ENCODE measurements at places on chromosomes 1 and 21.

DNA sequence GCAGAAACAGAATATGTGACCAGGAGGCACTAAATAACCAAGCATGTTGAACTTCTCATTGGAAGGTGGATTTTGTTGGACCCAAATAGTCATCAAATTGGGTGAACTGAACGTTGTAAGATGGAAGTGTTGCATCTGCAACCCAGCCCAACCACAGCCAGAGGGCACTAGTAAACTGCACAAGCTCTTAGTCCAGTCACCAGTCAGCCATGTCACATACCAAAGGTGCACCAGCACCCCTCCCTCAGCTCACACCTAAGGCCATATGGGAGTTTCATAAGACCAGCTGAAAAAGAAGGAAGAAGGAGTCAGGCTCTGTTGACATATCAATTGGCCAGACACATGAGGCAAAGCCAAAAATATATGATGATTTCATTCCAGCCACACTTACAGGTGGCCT lies 481.7 kb upstream of the NR5A2 start:
- DNase-seq = no peak

DNA sequence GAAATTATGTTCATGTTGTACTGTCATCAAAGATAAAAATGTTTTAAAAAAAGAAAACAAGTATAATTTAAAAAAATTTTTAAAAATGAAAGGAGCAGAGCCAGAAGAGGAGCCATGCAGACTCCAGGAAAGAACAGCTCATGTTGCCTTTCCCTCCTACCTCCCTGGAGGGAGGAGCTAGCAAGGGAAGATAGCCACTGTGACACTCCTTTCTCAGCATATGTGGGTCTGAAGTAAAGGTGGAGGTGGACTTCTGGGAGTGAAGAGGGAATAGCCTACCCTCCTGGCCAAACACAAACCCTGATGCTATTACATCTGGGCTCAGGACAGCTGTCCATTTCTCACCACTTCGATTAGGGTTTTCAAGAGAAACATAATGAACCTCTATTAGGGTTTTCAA lies 54.2 kb downstream of the SLC2A1 start:
- DNase-seq = no peak

DNA sequence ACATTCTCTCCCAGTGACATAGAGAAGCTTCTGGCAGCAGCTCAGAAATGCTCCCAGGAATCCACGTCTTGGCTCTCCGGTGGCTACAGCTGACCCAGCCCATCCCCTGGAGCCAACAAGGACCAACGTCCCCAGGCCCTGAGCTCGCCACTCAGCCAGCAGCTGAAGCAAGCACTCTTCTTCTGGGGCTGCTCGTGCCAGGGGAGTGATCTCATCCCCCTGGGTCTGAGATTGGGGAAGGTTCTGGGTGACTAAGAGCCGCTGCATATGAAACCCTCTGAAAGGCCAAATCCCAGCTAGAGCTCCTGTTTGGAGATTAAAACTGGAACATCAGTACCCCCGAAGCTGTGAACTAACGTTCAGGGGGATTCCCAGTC lies 487.9 kb downstream of the NPHP4 start:
- DNase-seq = no peak

DNA sequence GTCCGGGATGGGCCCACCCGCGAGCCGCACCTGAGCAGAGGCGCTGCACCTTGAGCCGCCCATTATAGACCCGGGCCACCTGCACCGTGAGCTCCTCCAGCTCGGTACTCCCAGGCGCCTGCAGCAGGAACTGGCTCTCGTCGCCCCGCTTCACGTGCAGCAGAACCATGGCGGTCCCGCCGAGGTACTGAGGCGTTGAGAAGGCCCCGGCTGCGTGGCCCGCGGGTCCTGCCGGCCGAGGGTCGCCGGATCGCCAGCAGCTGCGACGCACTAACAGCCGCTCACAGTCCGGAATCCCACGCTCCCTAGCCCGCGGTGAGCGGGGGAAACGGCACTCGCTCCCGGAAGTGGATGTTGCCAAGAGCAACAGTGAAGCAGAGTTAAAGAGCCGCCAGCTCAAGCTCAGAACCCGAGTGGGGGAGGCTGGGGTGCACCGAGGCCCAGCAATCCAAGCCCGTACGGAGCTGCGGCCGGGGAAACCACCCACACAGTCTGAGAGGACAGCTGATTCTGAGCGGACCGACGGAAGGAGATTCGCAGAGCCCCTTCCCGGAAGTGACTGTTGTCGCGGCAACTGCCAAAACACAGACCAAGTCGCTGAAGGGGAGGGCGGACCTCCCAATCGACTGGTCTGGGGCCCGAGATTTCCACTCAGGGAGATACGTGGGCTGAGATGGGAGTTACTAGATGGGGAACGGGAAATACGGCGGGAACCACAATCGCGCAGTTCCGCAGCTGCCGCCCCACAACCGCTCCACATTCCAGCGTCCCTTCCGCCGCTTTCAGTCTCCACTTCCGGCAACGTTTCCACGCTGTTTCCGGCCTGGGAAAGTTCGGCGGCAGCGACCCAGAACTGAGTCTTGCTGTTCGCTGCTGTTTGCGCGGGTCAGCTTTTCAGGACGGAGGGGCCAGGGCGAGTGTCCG lies at the start of gene CFAP298:
CFAP298 (minus strand) TSS at position 303 of the 924 bp plus-strand sequence; CDS start at position 169, 134 bp downstream.
- DNase-seq = peak; percentile 92

DNA sequence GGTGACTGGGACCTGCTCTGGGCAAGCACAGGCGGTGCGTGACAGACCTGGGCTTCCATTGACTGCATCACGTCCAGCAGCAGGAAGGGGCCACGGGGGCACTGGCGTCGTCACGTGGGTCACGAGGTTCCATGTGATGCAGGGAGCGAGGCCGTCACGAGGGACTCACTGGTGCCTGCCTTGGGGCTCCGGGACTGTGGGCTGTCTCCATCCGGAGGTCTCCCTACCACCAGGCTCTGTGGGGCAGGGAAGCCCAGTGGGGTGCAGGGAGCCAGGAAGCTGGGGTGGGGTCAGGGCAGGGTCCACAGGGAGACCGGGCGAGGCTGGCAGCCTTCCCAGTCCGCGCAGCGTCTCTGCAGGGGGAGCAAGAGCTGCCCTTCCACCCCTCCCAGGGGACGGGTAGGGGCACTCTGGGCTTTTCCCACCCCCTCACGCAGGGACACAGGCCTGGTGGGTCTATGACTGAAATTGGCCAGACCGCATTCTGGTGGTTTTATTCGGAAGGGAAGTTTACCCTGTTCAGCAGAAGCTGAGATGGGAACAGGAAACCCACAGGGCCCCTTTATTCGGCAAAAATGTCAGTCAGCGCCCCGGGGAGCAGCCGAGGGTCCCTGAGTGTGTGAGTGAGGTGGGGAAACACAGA lies 416 bp upstream of the TNFRSF14 start:
- peak; percentile 81 for DNase-seq

DNA sequence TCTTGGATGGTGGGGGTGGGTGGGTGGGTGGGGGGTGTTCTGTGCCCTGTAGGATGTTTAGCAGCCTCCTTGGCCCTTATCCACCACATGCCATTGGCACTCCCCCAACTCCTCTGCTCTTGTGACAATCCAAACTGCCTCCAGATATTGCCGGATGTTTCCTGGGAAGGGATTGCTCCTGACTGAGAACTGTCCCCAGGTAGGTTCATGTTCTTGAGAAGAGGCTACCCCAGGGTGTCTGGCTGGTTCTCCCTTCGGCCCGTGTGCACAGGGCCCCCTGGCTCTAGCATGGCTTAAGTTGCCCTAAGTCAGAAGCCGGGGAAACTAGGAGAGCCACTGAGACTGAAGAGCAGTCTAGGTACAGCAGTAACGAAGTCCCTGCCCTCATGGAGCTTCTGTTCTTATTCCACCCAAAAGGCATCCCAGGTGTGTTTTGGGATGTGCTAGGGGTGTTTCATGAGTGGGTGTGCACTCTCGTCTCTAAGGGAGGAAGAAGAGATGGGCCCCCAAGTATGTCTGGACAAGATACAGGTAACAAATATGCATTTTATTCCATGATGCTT lies 19.8 kb upstream of the THRAP3 start:
- DNase-seq = no peak

DNA sequence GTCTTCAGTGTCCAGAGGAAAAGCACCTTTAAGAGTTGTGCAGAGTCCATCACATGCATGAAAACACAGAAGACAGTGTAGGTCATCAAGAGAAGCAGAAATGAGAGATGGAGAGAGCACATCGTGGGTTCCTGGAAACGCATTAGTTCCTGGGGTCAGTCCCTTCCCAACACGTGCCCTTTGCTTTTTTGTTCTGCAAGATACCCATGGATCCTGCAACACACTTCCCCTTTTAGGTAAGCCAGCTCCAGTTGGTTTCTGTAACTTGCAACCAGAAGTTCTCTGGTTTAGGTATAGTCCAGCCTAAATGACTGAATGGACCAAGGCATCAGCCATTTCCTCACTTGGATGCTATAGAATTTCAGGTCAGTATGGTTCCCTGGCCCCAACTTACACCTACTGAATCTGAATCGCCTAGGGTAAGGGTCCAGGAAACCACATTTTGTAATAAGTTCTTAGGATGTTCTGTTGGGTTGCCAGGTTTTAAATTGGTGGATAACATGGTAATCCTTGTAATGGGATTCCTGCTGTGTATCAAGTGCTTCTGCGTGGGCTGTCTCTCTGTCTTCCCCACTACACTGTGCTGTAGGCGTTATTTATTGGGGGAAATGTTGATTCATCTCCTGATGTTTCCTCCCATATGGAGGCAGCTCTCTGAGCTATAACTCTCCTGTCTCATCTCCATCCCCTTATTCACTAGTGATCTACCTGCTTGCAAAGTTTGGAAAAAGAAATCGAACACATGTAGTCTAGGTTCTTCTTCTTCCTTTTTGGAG lies 230.6 kb downstream of the TNR start:
- DNase-seq = no peak

DNA sequence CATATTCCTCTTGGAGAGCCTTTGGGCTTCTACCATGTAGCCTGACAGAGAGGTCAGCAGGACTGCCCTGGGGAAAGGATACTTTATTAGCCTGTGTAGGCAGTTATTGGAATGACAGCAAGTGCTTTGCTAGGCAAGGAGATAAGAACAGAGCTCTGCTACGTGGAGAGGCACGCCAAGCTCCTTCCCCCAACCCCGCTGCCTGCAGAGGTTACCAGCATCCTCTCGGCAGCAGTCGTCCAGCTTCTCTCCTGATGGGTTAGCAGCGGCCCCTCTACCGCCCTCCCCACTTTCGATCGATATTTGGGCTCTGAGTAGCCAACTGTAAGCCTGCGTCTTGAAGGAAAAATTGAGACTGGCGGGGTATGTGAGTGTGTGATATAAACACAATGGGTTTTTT lies 122.3 kb downstream of the DHRS3 start:
- DNase-seq = no peak

DNA sequence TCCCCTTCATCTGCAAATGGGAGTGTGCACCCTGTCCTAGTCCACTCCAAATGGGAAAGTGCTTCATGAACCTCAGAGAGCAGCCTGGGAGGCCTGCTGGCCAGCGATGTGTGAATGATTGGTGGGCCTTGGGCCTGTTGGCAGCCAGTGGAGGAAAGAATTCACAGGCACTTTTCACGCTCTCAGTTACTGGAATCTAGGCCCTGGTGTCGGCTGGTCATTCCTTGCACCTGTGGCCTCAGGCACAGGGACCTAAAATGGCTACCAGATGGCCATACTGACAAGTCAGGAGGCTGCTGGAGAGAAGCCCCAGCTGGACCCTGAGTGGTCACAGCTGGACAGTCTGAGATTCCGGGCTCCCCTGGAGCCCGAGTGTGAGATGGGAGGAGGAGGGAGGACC lies 18.4 kb upstream of the EDN2 start:
- DNase-seq = no peak

DNA sequence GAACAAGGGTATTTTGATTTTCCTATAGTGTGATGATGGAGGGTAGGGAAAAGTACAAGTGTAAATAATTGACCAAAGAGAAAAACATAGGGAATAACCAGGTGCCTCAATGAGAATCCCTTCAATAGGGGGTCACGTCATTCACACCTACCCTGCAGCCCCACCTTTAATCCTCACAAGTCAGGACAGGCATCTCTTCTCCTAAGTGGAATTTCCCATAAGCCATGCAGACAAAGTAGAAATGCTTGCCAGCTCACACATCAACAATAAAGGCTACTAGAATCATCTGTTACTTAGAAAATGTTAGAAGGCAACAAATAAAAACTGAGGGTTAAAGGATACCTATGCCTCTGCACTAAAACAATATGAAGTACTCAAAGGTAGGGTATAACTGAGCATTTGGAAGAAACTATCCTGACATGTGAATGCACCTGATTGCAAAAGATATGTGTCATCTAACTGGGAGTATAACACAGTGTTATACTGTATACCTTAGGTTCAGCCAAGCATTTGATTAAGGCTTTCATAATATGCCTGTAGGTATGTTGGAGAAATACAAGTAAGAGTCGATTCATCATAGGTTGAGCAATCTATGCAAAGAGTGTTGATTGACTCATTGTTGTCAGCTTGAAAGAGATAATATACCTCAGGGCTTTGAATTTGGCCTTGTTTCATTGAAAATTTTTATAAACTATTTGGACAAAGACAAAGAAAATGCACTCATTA lies 32.4 kb upstream of the ATP1A1 start:
- DNase-seq = no peak

DNA sequence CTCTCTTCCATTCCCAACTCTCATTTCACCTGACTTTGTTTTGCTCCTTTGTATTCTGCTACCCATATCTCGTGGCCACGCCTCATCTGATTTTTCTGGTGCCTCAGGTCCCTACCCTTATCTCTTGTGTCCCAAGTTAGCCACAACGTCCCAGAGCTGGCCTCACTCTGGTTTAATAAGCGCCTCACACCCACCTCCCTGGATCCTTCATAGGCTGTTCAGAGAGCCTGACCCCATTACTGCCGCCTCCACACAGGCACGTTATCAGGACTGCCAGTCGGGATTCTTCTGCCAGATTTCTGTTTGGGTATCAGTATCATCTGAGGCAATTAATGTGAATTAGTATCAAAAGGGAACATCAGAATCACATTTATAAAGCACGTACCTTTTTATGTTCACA lies 34.7 kb upstream of the TMEM125 start:
- no peak for DNase-seq

DNA sequence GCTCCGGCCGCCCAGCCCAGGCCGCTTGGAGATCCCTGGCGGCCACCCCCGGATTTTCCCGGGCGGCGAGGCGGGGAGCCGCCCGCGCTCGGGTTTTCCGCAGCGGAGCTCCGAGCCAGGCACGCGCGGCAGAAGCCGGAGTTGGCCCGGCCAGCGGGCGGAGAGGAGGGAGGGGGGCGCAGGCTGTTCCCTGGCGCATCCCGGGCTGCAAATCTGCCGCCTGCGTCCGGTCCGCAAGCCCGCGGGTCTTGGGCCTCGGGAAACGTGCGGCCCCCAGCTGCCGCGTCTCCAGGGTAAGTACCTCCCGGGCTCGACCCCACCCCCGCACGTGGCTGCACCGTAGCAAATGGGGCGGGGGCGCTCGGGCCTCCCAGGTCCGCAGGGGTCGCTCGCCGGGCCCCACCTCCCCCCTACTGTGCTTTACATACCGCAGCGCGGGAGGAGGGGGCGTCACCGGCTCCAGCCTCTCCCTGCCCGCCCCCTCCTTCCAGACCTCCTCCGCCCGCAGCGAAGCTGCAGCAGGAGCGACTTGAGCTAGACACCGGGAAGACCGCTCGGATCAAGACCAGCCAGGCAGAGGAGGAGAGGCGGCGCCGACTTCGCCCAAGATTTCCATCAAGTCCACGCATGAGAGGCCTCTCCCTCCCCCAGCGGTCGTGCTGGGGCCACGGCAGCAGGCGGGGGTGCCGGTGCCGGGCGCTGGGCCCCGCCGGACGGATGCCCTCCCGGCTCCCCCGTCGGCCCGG lies 1.6 kb downstream of the TMEM200B start:
- no peak for DNase-seq

- DNase-seq = no peak
Observed at GRCh38 chr1:177146499-177146898, 18.0 kb downstream of the ASTN1 start.

Measured in CD4-positive, alpha-beta T cell treated with Interleukin-4 for 4 hours (primary cell).